H1 (cell line): ENCODE measurements at places on chromosomes 6 and 20.

DNA sequence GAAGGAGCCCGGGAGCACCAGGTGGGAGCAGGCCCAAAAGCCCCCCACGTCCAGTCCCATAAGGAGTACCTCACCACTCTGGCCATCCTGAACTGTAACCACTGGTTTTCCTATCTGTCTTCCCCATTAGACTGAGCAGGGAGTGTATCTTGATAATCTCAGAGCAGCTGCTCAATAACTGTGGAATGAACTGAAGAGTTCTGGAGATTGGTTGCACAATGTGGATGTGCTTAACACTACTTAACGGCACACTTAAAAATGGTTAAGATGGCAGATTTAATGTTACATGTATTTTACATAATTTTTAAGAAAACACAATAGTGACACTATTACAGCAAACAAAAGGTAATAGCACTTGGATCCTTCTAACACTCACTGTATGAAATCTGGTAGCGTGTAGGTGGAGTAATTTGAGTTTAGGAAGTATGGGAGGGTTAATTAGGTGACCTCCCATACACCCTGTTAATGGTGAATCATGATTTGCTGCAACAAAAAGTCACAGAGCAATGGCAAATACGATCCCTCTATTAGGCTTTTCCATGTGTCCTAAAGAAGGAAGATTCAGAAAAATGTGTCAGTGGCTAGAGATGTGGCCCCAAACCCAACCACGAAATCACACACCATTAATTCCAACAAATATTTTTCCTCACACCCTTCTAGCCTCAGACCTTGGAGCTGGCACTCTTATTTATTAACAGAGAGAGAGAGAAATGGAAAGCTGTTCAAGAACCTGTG is 18.4 kb downstream of the TRAM2 start:
- DNase-seq, result no peak

DNA sequence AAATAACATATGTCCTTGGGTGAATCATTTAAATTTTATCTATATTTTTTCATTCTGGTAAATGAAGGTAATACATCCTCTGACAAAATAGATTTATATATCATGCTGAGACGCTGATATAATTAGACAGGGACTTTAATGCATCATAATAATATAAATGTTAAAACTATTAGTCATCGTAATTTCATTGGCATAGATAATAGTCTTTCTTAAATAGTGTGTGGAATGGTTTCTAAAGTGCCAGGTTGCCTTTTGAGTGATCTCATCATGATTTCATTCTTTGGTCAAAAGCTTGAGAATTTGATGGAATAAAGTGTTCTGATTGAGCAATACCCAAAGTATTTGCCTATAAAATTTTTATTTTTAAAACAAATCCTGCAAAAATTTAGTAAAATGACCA is 43.2 kb upstream of the BMP5 start:
- DNase-seq, result no peak

DNA sequence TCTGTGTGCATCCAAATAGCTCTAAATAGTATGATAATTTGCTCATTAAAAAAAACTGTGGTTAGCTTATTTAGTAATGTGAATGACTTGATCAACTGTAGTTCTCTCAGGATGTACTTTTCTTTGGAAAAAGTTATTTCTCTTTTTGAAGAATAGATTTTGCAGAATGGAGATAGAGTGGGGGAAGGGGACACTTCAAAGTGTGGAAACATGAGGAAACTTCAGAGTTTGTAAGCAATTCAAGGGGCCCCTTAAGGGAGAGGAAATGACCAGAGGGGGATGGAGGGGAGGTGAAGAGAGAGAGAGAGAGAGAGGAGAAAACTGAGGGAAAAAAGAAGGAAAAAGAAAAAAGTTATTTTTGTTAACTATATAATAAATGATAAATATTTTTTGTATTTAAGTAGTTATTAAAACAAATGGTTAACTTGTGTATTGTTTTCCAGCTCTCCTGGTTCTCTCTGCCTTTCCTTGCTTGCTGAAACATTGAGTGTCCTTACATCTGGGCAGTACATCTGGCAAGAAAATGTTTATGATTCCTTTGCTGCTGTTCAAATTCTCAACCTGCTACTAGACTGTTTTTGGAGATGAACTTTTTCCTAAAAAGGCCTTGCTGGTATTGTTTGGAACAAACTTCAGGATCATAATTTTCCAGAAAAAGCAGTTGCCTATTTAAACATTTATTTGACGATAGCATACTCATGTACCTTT is 497.5 kb upstream of the CITED2 start:
- DNase-seq, result no peak

DNA sequence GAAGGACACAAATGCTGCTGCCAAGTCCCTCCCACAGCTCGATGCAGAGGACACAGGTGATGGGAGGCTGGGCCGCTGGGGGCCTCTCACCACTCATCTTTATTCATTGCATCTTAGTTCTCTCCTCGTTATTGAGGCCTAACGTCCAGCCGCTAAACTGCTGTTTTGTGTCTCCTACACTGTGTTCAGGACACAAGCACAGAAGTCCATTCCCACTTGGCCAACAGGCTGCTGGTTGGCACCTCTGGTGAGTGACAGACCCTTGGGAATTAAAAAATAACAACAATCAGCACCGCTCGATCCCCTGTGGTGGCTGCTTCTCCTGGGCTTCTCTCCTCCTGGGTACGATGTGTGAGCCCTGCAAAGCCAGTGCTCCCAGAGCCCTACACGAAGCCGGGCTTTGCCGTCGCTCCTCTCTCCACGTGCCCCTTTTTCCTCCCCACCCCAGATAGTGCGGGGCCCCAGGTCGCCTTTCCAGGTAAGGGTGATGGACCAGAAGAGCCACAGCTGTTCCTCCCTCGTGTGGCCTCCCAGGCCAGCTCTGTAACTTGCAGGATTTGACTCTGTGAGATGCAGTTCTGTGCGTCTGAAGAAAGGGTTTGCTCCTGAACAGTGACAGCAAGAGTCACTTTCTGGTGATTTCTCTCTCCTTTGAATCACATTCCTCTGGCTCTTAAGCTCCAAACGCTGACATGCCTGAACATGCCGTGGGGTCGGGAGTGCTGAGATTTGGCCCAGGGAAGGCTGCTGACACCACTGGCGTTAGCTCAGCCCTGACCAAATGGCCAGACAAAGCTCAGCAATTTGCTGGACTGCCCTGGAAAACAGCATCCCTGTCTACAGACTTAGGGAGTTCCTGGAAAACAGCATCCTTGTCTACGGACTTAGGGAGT is 59.3 kb downstream of the DLL1 start:
- DNase-seq, result no peak

- no peak for DNase-seq
Measured at GRCh38 chr6:166951670-166952060, 4.7 kb downstream of the RNASET2 start.
